ENCODE measurements at places on chromosomes 11 and 22.

DNA sequence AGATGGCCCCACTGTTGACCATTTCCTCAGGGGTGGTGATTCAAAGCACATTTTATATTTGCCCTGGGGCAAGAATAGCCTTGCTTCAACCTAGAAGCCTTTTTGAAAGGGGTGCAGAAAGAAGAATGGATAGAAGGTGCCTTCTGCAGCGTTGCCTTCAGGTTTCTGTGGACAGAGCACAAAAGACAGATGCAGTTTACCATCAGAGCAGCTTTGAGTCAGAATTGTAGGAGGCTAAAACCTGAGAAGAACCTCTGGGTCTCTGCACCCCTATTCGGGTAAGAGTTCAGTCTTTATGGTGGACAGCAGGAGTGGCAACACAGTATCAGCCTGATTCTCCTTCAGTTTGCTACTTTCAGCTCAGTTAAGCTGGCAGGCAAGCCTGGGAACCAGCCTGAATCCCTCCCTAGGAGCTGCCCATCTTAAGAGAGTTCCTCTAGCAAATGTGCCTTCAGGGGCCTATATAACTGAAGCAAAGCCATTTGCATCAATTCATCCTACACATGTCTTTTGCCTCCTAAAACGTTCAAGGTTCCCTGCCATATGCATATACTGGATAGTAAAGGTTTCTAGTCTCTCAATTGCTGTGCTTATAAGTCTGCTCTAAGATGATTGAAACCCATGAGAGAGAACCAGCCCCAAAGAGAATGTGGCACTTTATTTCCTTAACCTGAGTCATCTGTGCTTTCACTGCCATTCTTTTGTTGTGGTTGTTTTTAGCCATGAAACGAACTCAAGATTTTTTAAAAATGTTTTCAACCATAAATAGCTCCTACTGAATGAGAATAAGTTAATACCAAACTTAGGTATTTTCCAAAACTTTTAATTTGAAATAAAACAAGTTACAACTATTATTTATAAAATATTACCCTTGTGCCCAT, 123.0 kb downstream of the TRIM44 start:
- no peak for DNase-seq

GRCh38 chr11:57406337-57406904, 16.0 kb upstream of the PRG2 start:
- DNase-seq, result peak; percentile 58

DNA sequence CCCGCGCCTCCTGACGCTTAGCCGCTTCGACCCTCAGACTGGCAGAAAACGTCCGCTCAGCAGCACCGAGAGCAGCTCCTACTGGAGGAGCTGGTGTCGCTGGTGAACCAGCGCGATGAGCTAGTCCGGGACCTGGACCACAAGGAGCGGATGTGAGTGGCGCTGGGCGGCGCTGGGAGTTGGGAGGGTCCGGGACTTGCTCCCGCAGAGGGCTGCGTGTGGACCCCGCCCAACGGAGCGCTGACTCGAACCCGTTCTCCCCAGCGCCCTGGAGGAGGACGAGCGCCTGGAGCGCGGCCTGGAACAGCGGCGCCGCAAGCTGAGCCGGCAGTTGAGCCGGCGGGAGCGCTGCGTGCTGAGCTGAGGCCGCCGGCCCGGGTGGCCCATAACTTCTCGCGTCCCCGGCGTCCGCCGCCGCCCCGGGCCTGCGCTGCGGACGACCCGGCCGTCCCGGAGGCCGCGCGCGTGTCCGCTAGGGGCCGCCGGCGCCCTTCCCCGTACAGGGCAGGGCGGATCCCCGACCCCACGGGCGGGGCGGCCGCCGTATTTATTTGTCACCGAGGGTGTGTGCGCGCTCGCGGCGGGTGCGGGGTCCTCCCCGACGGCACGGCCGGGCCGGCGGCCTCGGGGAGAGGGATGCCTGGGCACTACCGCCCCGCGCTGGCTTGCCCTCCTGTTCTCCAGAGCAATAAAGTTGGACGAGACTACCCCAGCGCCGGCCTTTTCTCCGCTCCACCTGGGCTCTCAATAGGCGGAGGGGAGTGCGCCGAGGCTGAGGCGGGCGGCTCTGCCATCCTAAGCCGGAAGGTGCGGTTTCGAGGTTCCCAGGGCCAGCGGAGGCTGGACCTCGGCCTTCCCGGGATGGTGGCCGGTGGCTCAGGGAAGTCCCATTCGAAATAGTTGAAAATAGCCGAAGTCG, 3.4 kb downstream of the KCNK7 start:
- DNase-seq, result no peak

DNA sequence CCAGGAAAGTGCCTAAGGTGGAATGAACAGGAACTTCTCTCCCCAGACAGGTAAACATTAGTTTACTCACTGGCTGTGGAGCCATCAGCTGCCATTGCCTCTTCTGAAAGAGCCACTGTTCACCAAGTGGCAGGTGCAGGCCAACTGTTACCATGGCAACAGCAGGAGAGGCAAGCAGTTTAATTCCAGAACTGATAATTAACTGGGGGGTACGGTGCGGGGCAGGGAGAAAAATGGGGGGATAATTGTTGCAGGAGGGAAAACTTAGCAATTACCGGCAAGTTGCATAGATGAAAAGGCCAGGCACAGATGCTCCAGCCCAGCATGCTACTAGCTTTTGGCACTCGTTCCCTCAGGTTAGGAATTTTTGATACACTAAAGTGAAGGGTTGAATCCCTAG, 85.1 kb downstream of the TRIM44 start:
- DNase-seq, result no peak

Measured in hematopoietic multipotent progenitor cell treated with erythropoietin and hydrocortisone succinate and interleukin-3 and kit ligand, for 4 days (in vitro differentiated cells).